ENCODE measurements at places on chromosomes 3 and 15.
A peak's percentile ranks its signal among the peaks of the same experiment; 100 is the strongest.

GRCh38 chr3:195823280-195823679 lies 11.6 kb upstream of the MUC4 start:
- DNase-seq: no peak

DNA sequence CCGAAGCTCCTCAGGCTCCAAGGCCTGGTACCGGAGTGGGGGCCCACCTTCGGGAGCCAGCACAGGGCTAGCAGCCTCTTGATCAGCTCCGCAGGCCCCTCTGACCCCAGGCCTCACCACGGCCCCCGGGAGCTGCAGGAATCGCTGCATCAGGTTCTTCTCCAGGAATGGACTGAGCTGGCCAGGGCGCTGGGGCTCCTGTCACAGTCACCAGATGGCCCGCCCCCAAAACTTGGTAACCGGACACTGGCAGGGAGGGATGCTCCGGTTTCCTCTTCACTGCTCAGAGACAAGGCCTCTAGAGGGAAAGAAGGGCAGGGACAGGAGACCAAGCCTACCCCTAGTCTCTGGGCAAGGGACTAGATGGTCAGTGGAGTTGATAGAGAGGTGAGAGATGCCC lies 9.9 kb downstream of the AP3B2 start:
- DNase-seq: no peak

DNA sequence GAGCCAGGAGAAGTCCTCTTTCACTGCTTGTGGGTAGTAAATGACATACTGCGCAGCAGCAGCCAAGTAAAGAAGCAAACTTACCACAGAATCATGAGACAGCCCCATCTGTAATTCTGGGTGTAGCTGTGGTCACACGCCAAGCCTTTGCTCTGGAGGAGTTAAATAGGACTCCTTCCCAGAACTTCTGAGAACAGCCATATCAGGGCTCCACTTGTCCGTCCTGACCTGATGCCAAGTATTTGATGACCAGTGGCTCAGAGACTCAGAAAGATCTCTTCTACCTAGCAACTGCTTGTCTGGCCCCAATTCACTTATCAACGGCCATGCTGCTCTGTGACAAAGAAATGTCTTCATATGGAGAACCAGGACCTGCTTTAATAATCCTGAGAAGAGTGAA lies 20.6 kb upstream of the GOLIM4 start:
- no peak for DNase-seq

GRCh38 chr15:66941791-66942190 lies 123.6 kb upstream of the SMAD3 start:
- DNase-seq: no peak

GRCh38 chr15:96066126-96066525 lies 264.4 kb upstream of the NR2F2 start:
- peak; percentile 16 for DNase-seq

DNA sequence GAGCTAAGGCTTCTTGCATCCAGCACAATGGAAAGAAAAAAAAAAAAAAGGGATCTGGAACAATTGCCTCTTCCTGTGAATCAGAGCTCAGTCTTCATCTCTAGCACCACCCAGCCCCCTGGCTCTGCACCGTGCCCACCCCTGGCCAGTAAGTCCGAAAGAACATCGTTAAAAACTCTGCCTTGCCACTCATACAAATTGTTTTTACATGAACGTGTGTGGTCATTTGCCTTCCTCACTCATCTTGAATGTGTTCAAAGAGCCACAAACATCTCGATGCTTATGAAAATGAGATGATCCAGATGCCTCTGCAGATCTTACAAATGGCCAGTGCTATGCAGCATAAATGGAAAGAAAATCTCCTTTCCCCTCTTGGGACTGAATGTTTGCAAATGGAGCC lies 400.0 kb upstream of the PPP2R3A start:
- no peak for DNase-seq

DNA sequence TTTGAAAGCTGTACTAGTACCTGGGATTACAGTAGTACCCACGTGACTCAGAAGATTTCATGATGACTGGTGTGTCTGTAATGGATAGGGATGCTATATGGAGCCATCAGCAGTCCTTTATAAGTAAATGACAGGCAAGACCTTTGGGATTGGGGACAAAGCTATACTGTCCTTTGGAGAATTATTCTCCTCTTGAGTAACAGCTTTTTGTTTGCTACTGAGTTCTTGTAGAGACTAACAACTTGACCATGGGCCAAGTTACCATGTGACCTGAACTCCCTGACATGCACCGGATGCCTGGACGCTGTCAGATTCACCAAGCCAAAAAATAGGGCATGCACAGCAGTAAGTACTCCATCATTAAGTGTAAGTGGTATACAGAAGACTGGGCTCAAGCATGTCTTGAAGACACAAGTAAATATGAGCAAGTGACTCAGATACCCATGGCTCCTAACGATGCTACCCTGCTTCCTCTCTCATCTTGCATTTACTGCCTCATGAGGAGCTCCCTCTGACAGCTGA lies 12.9 kb downstream of the SEC11A start:
- no peak for DNase-seq

DNA sequence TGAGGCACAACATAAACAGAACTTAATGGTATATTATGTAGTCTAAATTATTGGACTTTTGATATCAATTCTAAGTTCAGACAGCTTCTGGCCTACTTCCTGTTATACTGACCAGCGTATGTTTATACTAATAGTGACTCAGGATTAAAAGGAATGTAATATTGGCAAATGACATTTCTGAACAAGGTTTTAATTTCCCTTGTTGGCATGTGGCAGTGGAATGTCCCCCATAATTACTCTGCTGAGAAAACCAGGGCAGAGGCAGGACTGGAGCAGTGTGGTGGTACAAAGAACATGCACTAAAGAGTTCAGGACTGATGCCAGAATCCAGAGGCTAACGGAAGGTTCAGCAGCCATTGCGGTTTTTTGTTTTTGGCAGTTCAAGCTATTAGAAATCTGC lies 184.0 kb downstream of the KCNAB1 start:
- peak; percentile 22 for DNase-seq

GRCh38 chr15:67469680-67470079 lies 51.3 kb upstream of the C15orf61 start:
- DNase-seq: no peak

GRCh38 chr15:48578965-48579364 lies 66.5 kb downstream of the FBN1 start:
- peak; percentile 39 for DNase-seq

GRCh38 chr15:42093966-42094365 lies 396 bp downstream of the PLA2G4D start:
- DNase-seq: no peak

GRCh38 chr3:171824116-171824515 lies 13.8 kb upstream of the PLD1 start:
- DNase-seq: no peak

DNA sequence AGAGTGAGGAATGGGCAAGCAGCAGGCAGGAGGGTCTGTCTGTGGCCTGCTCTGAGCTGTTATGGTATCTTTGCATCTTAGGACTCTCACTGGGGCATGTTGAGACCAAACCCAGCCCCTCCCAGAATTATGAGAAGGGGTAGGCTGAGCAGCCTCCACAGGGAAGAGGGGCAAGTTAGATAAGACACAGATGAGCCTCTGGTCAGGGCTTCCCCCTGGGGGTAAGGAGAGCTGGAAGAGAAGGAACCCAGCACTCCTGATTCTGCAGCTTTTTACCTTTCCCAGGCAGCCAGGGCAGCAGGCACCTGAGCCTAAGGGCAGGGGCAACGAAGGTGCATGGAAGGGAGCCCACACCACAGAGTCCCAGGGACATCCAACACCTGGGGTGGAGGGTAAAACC lies 19.3 kb downstream of the DUOX1 start:
- no peak for DNase-seq

- DNase-seq: peak; percentile 80
These were observed 10.6 kb upstream of the LEO1 start for GRCh38 chr15:51982013-51982769.

DNA sequence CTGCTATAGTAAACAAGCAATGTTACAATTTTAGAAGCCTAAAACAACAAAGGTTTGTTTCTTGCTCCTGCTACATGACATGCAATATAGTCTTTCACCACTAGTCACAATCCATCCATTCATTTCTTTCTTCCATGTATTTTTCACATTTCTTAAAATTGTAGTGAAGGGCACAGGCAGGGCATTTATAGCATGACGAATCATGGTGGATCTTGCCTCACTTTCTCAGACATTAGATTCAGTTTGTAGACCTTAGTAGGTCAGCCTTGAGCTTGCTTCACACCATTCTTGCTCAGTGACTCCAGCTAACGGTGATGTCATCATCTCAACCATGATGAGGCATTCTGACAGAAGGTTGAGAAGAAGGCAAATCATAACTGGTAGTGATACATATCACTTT lies 546.8 kb downstream of the TBL1XR1 start:
- DNase-seq: peak; percentile 11

- DNase-seq: no peak
These were observed 17.8 kb downstream of the UQCC5 start for GRCh38 chr3:52554026-52554755.

- DNase-seq: no peak
These were observed 140.1 kb upstream of the BFSP2 start for GRCh38 chr3:133259767-133260166.

DNA sequence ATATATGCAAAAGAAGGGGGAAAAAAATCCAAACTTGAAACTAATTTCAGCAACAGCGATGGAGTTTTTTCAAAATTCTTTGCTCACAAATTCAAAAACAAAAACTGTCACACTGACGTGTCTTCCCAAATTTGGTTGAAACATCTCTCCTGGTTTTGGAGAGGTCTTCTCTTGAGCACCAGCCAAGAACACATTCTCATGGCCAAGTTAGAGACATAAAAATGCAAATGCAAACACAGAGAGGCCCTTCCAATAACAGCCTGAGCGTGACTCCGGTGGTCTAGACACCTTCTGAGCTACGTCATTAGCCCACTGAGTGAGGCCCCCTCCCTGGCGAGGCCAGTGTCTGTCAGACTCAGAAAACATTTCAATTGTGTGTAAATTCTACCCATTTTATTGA lies 436.0 kb upstream of the PROK2 start:
- no peak for DNase-seq

- DNase-seq: no peak
These were observed 104.6 kb downstream of the ZIC4 start for GRCh38 chr3:147301781-147302180.

- no peak for DNase-seq
These were observed 25.9 kb downstream of the WNT7A start for GRCh38 chr3:13853978-13854296.

GRCh38 chr3:157166115-157166514 lies 6.2 kb upstream of the CCNL1 start:
- no peak for DNase-seq

GRCh38 chr15:67838789-67839332 lies 984 bp downstream of the RNU6-1 start:
- DNase-seq: peak; percentile 36

DNA sequence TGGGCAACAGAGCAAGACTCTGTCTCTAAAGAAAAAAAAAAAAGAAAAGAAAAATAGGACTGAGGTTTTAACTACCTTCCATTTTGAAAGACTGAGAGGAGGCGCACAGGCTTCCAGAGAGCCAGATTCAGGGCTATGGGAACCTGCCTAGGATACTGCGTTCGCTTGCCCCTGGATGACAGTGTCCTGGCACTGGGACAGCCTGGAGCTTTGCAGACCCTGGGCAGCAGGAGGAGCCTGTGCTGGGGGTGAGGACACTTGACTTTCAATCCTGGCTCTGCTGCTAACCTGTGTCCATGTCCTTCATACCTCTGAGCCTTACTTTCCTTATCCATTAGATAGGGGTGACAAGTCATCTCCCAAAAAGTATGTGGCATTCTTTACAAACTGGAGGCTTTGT lies 31.2 kb downstream of the CD276 start:
- DNase-seq: no peak

DNA sequence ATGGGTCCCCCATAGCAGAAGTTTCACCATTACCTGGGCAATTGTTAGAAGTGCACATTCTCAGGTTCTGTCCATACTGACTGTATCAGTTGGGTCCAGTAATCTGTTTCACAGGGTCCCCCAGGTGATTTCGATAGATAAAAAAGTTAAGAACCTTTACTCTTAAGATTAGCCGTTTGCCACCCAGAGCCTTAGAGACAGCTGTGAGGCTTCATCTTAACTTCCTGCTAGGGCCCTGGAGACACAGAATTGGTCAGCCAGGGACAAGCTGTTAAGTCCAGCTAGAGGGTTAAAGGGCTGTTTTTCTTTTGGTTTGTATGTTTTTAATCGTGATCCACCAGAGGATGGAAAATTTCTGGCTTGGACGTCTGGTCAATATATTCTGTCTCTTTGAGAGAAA lies 6.7 kb downstream of the FAM162A start:
- no peak for DNase-seq

DNA sequence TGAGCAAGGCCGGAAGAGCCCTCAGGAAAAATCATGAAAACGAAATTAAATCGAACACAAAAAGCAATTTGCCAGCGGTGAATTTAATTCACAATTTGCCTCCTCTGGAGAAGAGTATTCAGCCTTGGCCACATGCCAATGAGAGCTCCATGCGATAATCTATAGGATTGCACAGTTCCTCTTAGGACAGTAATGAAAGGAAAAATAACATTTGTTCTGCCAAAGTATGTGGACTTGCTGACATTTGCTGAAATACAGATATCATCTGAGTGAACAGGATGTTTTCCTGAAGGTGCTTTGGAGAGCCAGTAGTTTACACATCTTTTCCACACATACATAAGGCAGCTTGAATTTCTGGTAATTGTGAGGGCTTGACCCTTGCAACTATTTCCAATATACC lies 188.6 kb upstream of the PDZRN3 start:
- DNase-seq: peak; percentile 68

DNA sequence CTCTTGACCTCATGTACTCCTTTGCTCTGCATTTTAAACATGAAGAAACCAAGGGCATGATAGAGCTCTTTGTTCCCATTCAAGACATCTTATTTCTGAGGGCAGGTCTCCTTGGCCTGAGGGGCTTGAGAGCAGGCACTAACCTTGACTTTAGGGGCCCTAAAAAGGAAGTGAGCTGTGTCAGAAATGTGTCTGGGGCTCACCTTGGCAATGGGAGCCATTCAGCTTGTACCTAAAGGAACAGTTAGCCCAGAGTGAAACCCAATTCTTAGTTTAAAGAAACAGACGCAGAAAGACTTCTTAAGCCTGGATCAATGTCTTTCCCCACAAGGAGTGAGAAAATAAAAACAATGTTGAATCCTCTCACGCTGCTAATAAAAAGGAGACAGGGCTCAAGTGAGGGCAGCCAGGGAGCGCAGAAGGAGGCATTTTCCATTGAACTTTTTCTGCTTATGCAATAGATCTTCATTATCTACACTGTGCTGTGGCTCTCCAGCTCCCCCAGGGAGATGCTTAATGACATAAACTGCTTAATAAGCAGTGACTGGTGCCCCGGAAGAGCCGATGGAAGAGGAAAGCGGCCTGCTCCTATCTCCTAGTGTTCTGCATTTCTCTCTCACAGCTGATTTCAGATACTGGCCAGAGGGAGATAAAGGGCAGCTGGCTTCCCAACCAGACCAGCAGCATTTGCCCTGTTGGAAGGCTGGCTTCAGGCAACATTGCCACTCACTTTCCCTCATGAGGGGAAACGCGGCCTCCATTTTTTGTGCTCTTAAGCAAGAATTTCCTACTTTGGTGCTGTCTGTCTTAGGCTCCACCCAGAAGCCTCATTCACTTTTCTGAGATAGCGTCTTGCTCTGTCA lies 152.0 kb downstream of the OPA1 start:
- DNase-seq: no peak

GRCh38 chr3:53936347-53936746 lies 44.7 kb upstream of the SELENOK start:
- no peak for DNase-seq

Measured in adipocyte (in vitro differentiated cells).